ENCODE measurements at places on chromosomes 1 and 21.

DNA sequence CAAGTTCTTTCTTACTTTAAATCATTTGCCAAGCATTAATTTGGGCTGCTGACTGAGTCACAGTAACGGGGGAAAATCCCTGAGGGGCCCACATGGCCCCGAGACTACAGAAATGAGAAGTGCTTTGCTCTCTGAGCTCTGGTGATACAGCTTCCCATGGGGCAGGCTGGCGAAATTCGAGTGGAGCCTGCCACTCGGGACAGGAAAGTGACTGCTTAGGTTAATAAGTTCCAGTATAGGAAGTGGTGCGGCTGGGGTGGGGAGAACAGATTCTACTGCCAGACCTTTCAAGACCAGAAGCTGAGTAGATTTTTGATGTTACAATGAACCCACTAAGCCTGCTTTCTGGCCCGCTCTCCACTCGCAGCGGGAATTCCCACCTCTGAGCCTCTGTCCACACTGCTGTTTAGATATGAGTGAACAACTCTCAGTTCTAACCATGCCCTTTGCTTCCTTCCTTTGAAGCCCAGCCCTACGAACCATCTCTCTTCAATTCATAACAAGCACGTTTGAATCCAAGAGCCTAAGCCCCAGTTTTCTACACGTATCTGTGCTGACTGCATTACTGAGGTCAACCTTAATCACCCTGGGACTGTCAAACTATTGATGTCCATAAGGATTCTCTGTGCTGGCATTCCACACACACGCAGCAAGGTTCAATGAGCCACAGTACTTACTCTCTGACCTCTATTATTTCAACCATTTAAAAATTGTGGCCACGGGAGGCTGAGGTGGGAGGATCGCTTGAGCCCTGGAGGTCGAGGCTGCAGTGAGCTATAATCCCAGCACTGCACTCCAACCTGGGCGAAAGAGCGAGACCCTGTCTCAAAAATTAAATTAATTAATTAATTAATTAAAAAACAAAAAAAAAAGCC lies 9.6 kb downstream of the ZBTB17 start:
- DNase-seq = no peak

DNA sequence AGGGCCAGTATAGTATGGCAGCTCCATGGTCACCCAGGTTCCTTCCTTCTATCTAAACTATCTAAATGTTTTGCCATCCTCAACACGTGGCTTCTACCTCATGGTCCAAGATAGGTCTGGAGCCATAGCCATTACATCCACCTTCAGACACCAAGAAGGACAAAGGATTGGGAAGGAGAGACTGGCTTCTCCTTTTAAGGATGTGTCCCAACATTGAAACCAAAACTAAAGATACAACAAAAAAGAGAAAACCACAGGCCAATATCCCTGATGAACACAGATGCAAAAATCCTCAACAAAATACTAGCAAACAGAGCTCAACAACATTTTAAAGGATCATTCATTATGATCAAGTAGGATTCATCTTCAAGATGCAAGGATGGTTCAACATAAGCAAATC lies 24.8 kb downstream of the HSD11B1 start:
- DNase-seq = no peak

- DNase-seq = no peak
These were observed 262.4 kb downstream of the PDE4B start for GRCh38 chr1:66055092-66055491.

- no peak for DNase-seq
These were observed at the start of gene RHBG for GRCh38 chr1:156368889-156369684. Gene RHBG (plus strand): TSS chr1:156369211. CDS start chr1:156369250, 39 bp downstream.

- no peak for DNase-seq
These were observed 4.2 kb upstream of the GPN2 start for GRCh38 chr1:26894263-26894662.

DNA sequence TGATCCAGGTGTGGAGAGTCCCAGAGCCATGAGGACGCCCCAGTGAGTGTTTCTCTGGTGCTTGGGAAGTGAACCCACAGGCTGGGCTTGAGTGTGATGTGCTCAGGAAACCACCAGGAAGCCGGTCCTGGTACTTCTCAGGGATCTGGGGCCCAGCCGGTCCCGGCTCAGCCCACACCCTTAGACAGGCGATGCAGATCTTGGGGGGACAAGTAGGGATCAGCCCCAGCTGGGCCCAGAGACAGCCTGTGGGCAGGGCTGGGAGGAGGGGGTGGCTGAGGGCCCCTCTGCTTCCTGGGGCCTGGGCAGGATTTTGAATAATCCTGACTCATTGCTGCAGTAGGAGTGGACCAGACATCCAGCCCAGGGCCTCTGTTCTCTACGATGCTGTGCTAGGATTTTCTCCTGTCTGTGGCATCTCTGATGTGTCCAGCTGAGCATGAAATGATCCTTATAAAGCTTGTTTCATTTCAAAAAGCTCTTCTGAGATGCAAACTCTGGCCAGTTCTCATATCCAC lies 698.0 kb downstream of the PTPRU start:
- DNase-seq = no peak

- DNase-seq = no peak
These were observed 6.6 kb downstream of the RSPO1 start for GRCh38 chr1:37628026-37628556.

DNA sequence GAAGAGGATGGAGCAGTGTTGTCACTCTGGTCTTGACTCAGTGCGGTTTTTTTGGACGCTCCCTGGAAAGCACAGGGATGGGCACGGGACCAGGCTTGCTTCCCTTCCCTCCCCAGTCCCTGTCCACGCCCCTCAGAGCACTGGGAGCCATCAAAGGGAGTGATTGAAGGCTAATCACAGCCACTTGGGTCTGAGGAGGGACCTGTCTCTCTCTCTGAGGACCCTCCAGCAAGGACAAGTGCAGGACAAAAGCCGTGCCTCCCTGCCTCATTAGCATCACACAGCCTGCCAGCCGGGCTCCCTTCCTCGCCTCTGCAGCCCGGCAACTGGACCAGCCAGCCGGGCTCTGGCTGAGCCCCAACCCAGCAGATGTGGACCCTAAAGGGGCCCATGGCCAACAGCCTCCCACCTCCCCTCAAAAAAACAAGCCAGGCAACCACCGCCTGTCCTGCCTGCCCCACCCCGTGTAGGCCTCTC lies 18.6 kb upstream of the PDZK1IP1 start:
- no peak for DNase-seq

DNA sequence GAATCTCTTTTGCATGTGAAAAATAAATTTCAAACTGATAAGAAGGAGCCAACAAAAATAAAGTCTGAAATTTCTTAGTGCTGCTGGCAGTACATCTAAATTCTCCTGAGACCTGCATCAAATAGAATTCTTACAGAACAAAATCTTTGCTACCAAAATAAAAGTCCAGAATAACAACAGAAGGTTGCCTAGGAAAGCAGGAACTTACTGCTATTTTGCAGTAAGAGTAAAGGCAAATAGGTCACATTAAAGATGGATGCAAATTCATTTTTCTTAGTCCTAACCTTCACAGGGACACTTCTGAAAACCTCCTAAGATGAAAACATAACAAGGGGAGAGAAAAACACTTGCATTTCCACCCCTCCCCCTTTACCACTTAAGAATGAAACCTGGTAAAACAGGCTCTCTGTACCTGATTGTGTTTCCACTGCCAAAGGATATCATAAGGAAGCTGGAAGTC lies 59.0 kb downstream of the RUSC1 start:
- DNase-seq = no peak

- no peak for DNase-seq
These were observed 13.7 kb upstream of the SRP9 start for GRCh38 chr1:225763716-225764548.

Data from iPS DF 6.9 (cell line).